ENCODE measurements at places on chromosomes 12 and 14.

DNA sequence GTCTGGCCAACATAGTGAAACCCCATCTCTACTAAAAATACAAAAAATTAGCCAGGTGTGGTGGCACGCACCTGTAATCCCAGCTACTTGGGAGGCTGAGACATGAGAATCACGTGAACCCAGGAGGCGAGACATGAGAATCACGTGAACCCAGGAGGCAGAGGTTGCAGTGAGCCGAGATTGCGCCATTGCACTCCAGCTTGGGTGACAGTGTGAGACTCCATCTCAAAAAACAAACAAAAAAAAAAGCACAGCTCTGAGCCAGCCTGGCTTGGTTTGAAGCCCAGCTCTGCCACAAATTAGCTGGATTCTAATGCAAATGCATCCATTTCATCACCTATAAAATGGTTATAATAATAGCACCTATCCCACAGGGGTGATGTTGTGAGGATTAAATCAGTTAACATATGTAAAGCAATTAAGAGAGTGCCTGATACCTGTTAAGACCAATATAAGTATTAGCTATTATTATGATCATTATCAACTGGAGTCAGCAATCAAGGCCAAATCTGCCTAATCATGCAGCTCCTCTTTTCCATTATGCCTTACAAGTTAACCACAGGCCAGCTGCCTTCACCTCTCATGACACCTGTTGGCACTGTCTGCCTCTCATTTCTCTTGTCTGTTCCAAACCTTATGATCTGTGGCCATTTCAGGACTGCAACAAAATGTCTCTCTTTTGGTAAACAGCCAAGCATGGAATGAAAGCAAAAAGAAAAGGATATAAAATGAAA, 2.1 kb downstream of the GNPTAB start:
- peak overlapping the region; percentile 15 for H3K27ac ChIP-seq
- H3K36me3 ChIP-seq = no peaks in the 10 kb centered on the region
- peaks cover 62% of the 10 kb centered on the region for H3K4me1 ChIP-seq
- DNase-seq = no peak
- peak overlapping the region; percentile 93 for H3K4me3 ChIP-seq

- no peaks in the 10 kb centered on the region for H3K4me1 ChIP-seq
- no peak for DNase-seq
- H3K4me3 ChIP-seq = no peak overlapping the region
- H3K27ac ChIP-seq = no peak overlapping the region
Measured at GRCh38 chr12:110183386-110183785, 59.2 kb downstream of the IFT81 start.

DNA sequence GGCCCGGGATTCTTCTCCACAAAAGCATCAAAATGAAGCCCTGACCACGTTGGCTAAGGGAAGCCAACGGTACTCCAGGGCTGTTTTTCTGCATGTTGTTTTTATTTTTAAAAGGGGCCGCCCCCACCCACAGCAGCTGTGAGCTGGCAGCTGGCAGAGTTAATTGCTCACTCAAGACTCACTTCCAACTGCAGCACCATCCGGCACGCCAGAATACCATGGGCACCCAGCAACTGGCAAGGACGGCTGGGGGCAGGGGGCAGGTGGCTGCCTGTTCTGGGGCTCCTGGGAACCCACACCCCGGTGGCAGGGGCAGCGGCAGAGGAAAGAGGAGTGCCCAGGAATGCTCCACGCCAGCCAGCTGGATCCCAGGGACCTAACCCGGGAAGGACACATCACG, 44.3 kb downstream of the NCOR2 start:
- no peak overlapping the region for H3K27ac ChIP-seq
- H3K36me3 ChIP-seq = no peaks in the 10 kb centered on the region
- no peak overlapping the region for H3K4me3 ChIP-seq

- no peaks in the 10 kb centered on the region for H3K27me3 ChIP-seq
- no peaks in the 10 kb centered on the region for H3K4me1 ChIP-seq
- no peak overlapping the region for H3K27ac ChIP-seq
- H3K4me3 ChIP-seq = no peak overlapping the region
- no peak for DNase-seq
- no peaks in the 10 kb centered on the region for H3K36me3 ChIP-seq
Measured at GRCh38 chr12:97640826-97641225, 178.2 kb downstream of the RMST start.

GRCh38 chr12:122471324-122472226, 29.2 kb downstream of the ZCCHC8 start:
- peak; percentile 22 for DNase-seq
- no peak overlapping the region for H3K27ac ChIP-seq

GRCh38 chr14:86346818-86347384, 817.0 kb downstream of the FLRT2 start:
- H3K4me1 ChIP-seq = no peaks in the 10 kb centered on the region
- H3K36me3 ChIP-seq = no peaks in the 10 kb centered on the region
- H3K27me3 ChIP-seq = no peaks in the 10 kb centered on the region

- H3K36me3 ChIP-seq = peaks cover 21% of the 10 kb centered on the region
- no peak for DNase-seq
- no peaks in the 10 kb centered on the region for H3K4me1 ChIP-seq
- H3K4me3 ChIP-seq = no peak overlapping the region
- no peak overlapping the region for H3K27ac ChIP-seq
Measured at GRCh38 chr12:31669020-31669419, 9.5 kb downstream of the ETFBKMT start.

- H3K27ac ChIP-seq = no peak overlapping the region
- no peaks in the 10 kb centered on the region for H3K27me3 ChIP-seq
- H3K4me1 ChIP-seq = peaks cover 6% of the 10 kb centered on the region
- no peak for DNase-seq
- H3K36me3 ChIP-seq = peaks cover 40% of the 10 kb centered on the region
Measured at GRCh38 chr12:69258655-69259054, 19.3 kb downstream of the CPSF6 start.

DNA sequence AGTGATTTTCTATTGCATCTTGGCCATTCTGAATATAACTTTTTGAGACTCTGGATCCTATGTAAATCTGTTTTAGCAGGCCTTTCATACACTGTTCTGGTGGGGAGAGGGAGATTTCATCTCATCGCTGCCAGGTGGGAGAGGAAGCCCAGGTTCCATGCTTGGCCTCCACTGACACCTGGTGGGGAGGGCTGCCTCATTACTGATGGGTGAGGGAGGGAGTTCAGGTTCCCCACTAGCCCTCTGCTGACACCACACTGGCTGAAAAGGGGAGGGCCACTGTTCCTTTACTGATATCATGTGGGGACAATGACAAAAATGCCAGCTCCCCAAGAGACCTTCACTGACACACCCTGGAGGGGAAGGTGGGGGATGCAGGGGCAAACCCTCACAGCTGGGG, 2.4 kb upstream of the GALNT8 start:
- H3K27ac ChIP-seq = no peak overlapping the region
- H3K4me1 ChIP-seq = no peaks in the 10 kb centered on the region
- no peak for DNase-seq
- H3K27me3 ChIP-seq = peaks cover 16% of the 10 kb centered on the region
- H3K4me3 ChIP-seq = no peak overlapping the region

DNA sequence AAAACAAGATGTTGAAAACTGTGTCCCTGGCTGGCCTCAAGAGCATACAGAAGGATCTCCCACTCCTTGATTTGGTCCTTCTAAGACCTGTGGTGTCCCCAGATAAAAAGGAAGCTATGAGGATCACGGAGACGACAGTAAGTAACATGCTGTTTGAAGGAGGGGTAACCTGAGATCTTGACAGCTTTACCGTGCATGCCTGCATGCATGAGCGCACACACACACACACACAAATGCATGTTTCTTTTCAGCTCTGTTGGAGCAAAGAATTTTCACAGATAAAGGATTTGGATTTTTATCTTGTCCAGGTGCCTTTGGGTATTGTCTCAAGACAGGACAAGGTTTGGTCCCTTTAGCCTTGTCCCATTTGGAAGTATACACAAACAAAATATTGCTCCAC, 411.6 kb upstream of the CCDC196 start:
- H3K27ac ChIP-seq = no peak overlapping the region
- DNase-seq = no peak
- H3K36me3 ChIP-seq = no peaks in the 10 kb centered on the region
- H3K4me1 ChIP-seq = peaks cover 23% of the 10 kb centered on the region

- peaks cover 8% of the 10 kb centered on the region for H3K4me1 ChIP-seq
- no peaks in the 10 kb centered on the region for H3K27me3 ChIP-seq
- no peak for DNase-seq
- H3K4me3 ChIP-seq = no peak overlapping the region
- H3K27ac ChIP-seq = no peak overlapping the region
Measured at GRCh38 chr14:76781648-76782051, 20.4 kb downstream of the VASH1 start.

- DNase-seq = no peak
- H3K27me3 ChIP-seq = no peaks in the 10 kb centered on the region
- H3K27ac ChIP-seq = no peak overlapping the region
Measured at GRCh38 chr12:72631926-72632685, 359.9 kb downstream of the TRHDE start.

DNA sequence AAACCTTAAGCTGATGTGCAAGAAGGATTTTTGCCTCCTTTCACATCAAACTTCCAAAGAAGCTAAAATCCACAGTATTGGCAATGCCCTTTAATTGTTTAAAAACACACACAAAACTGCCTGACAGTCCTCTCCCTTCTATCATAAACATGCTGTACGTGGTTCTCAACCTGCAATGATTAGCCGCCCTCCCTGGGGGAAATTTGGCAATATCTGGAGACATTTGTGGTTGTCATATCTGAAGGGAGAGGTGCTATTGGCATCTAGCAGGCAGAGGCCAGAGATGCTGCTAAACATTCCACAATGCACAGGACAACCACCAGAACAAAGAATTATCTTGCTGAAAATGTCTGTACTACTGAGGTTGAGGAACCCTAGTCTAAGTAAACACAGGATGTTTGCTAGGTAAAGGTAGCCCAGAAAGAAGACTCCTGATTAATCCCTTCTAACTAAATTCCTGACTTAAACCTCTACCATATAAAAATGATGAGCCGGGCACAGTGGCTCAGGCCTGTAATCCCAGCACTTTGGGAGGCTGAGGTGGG, 1.2 kb downstream of the ACOT6 start:
- peaks cover 7% of the 10 kb centered on the region for H3K4me1 ChIP-seq
- no peaks in the 10 kb centered on the region for H3K27me3 ChIP-seq
- no peak overlapping the region for H3K4me3 ChIP-seq
- H3K27ac ChIP-seq = no peak overlapping the region

GRCh38 chr14:22837750-22838538, 1.6 kb downstream of the MMP14 start:
- peak overlapping the region; percentile 72 for H3K4me3 ChIP-seq
- H3K27ac ChIP-seq = peak overlapping the region; percentile 93
- H3K36me3 ChIP-seq = peaks cover 47% of the 10 kb centered on the region
- no peak for DNase-seq
- no peaks in the 10 kb centered on the region for H3K27me3 ChIP-seq
